ENCODE measurements at places on chromosomes 4 and X.

DNA sequence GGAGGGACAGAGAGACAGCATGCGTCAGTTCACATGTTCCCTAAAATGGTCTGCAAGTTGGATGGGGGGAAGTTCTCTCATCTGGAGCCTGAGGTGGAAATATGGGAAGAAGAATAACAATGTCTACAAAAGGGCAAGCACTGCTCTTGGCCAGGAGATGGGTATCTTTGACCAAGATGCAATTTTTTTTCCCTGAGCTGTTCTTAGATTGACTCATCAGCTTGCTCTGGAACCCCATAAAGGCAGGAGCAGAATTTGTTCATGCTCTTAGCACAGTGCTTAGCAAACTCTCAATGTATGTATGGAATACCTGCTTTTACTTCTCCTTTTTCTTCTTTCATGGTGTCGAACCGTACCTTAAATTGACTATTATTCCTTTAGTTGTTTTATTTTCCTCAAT lies 90.5 kb upstream of the ZNF827 start:
- DNase-seq: peak; percentile 8

DNA sequence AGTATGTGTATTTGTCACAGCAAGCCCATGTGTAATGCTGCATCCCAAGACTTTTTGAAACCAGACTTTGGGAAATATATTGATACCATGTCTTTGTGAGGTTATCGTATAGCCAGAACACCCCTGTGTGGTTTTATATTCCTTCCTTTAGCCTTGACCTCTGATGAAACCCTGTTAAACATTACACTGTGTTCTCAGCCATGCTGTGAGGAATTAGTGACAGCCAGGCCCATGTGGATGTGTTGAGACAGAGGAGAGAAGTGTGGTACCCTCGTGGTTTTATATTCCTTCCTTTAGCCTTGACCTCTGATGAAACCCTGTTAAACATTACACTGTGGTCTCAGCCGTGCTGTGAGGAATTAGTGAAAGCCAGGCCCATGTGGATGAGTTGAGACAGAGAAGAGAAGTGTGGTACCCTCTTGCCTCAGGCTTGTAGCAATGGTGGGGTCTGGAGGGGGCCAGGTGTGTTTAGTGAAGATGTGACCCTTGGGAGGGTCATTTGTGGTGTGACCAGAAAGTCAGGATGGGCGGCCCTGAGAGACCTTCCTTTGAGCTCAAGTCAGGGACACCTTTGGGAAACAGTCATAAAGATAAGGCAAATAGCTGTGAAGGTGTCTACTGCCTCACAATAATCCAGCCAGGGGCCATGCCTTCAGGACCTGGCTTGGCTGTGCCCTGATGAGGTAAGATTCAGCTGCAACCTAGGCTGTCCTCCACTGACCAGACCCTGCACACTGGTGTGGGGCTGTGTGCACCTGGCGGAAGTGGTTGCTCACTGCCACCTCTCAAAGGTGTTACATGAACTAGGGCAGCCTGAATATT lies 110.0 kb downstream of the IRF2 start:
- no peak for DNase-seq

GRCh38 chr4:157888281-157888680 lies 284.5 kb downstream of the GASK1B start:
- DNase-seq: no peak

DNA sequence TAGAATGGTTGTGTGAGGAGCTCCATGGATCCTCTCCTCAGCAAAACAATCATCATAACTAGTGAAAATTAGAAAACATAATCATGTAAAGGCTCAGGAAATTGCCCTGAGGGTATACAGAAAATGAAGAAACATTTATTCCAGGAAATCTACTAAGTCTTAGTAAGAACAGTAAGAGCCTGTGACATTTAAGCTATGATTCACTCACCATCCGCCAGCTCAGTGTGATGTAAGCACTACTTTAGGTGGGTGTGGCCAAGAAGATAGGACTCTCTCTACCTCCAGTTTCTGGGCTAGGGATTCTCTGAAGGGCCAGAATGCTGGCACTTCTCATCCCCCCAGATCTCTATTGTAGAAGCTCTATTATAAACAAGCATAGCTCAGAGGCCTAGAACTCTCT lies 147.5 kb downstream of the DLG3 start:
- peak; percentile 43 for DNase-seq

Data from HS-5 (cell line).